Astrocyte (in vitro differentiated cells and primary cell): ENCODE measurements at places on chromosomes 7 and 10.

- peak; percentile 41 for DNase-seq
- no peaks in the 10 kb centered on the region for H3K36me3 ChIP-seq
- H3K4me3 ChIP-seq: no peak overlapping the region
- no peak overlapping the region for H3K27ac ChIP-seq
- H3K4me1 ChIP-seq: no peaks in the 10 kb centered on the region
These were observed 111.3 kb downstream of the ITGB8 start for GRCh38 chr7:20441991-20442441.

DNA sequence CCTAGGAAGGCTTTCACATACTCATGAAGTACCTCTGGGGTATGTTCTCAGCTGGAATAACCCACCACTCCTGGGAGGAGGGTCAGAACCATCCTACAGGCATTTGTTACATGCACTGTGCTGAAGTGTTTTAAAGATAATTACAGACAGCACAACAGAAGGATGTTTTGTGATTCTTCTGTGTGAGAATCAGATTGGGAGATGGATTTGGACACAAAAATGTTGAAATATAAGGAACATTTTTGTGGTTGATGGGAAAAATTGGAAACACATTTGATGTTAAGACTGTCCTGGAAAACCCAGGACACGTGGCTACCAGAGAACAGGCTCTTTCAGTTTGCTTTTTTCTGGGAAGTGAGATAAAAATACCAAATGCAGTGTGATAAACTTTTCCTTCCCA lies 61.4 kb downstream of the BICC1 start:
- H3K27me3 ChIP-seq: no peaks in the 10 kb centered on the region
- DNase-seq: no peak
- H3K27ac ChIP-seq: no peak overlapping the region
- H3K36me3 ChIP-seq: no peaks in the 10 kb centered on the region
- peaks cover 4% of the 10 kb centered on the region for H3K4me1 ChIP-seq

GRCh38 chr10:60777696-60778213 lies 523 bp upstream of the CDK1 start:
- H3K4me1 ChIP-seq: peaks cover 5% of the 10 kb centered on the region
- H3K27me3 ChIP-seq: no peaks in the 10 kb centered on the region
- H3K4me3 ChIP-seq: peak overlapping the region; percentile 84
- H3K36me3 ChIP-seq: peaks cover 4% of the 10 kb centered on the region

GRCh38 chr10:15035385-15036301 lies 8.1 kb upstream of the OLAH start:
- peak; percentile 57 for DNase-seq
- H3K4me3 ChIP-seq: no peak overlapping the region
- no peak overlapping the region for H3K27ac ChIP-seq
- H3K36me3 ChIP-seq: no peaks in the 10 kb centered on the region
- peaks cover 9% of the 10 kb centered on the region for H3K27me3 ChIP-seq

DNA sequence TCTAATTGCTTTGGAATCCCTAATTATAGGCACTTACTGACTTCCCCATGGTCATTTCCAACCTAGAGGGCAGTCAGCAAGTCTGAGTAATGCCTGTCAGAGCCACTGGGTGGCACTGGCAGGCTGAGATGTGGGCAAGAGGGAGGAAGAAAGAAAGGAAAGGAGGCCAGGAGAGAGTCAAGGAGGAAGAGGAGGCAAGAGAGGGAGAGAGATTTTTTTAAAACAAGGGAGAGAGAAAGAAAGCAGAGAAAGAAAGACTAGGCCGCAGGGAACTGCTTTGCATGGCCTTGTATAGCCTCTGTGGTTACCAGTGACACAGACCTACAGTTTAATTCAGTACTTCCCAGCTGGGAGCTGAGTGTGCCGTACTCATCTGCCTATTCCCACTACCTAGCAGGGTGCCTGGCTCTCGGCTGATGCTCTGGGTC lies 210.4 kb upstream of the ADO start:
- H3K4me3 ChIP-seq: no peak overlapping the region
- DNase-seq: peak; percentile 26
- H3K36me3 ChIP-seq: no peaks in the 10 kb centered on the region
- no peak overlapping the region for H3K27ac ChIP-seq
- no peaks in the 10 kb centered on the region for H3K27me3 ChIP-seq

DNA sequence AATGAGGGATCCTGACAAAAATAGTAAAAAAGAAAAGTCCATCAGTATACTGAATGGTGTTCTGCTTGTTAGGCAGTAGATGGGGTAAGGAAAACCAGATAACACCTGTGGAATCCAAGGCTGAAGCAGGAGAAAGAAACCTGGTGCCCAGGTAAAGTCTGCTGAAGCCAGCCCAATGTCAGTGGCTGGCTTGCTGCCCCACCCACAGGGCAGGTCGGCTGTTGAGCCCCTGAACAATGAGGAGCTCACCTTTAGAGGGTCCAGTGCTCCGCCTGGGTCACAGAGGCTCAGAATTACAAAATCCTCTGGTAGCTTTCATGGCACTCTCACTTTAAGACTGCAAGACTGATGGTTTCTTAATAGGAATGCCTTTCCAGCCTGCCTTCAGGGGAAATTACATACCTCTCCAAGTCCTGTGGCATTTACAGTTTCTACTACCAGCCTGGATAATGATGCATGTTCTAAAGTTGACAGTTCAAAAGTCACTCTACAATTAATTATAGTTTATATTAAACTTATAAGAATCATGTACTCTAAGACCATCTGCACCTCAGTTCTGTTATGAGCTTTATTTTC lies 23.8 kb downstream of the DHX32 start:
- H3K27me3 ChIP-seq: no peaks in the 10 kb centered on the region
- no peaks in the 10 kb centered on the region for H3K4me1 ChIP-seq
- H3K4me3 ChIP-seq: no peak overlapping the region
- H3K36me3 ChIP-seq: peaks cover 17% of the 10 kb centered on the region
- H3K27ac ChIP-seq: no peak overlapping the region

GRCh38 chr10:11865561-11865960 lies 42.4 kb downstream of the PROSER2 start:
- no peak for DNase-seq
- H3K27me3 ChIP-seq: no peaks in the 10 kb centered on the region
- no peaks in the 10 kb centered on the region for H3K4me1 ChIP-seq
- no peaks in the 10 kb centered on the region for H3K36me3 ChIP-seq
- no peak overlapping the region for H3K27ac ChIP-seq

GRCh38 chr10:43035800-43036199 lies 41.1 kb upstream of the RET start:
- no peak overlapping the region for H3K27ac ChIP-seq
- DNase-seq: no peak
- H3K36me3 ChIP-seq: no peaks in the 10 kb centered on the region
- no peaks in the 10 kb centered on the region for H3K27me3 ChIP-seq
